ENCODE measurements at places on chromosomes 16 and 17. TPM values are rescaled to one million over a fixed set of nuclear protein-coding genes. Genes with fewer than 3 reads are reported as not detected.
A peak's percentile ranks its signal among the peaks of the same experiment; 100 is the strongest.

DNA sequence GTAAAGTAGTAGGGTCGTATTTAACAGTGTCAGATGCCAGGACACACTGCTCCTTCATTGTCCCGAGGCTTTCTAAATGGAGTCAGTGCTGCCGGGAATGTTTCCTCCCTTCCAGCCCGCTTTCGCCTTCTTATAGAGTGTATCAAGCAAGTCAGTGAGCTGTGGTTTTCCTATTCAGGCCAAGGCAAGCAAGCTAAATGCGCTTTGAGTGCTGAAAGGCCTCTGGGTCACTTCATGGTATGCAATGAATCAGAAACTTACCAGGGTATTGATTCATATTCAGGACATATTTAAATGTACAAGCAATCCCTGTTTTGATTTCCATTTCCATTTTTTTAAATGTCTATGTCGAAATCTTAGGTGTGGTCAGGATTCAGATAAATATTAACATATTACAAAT lies 327.9 kb upstream of the SOX9 start:
- no peak for DNase-seq

GRCh38 chr17:41617698-41618097 lies 5.1 kb upstream of the KRT16 start:
- no peak for DNase-seq

GRCh38 chr17:82595893-82596292 lies 52.4 kb downstream of the WDR45B start:
- DNase-seq = no peak

- peak; percentile 99 for DNase-seq
These were observed 1.5 kb downstream of the CCL1 start for GRCh38 chr17:34361478-34362061.

- no peak for DNase-seq
These were observed 4.1 kb upstream of the GFAP start for GRCh38 chr17:44919411-44919810.

- no peak for DNase-seq
These were observed 6.1 kb upstream of the DRC7 start for GRCh38 chr16:57688487-57688986.

DNA sequence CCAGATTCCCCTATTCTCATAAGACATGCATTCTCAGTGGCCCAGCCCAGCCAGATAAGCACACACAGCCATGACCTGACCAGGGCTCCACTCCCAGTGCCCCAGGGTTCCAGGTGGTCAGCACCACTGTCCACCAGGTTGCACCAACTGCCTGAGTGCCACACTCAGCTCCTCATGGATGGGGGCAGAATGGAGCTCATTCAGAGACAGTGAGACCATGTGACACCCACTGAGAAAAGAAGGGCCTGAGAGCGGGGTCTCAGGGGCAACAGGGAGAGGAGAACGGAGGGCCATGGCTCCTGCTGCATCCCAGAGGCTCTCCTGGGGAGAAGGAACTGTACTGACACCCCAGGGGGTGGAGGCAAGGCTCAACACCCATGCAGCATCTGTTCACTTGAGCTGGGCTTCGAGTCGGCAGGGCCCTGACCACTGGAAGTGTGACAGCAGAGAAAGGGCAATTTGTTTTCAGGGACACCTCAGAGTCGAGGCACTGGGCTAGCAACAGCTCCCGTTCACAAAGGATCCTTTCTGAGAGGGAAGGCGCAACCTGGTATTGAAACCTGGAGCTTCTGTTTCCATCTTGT lies 18.7 kb upstream of the SLC38A8 start:
- no peak for DNase-seq

DNA sequence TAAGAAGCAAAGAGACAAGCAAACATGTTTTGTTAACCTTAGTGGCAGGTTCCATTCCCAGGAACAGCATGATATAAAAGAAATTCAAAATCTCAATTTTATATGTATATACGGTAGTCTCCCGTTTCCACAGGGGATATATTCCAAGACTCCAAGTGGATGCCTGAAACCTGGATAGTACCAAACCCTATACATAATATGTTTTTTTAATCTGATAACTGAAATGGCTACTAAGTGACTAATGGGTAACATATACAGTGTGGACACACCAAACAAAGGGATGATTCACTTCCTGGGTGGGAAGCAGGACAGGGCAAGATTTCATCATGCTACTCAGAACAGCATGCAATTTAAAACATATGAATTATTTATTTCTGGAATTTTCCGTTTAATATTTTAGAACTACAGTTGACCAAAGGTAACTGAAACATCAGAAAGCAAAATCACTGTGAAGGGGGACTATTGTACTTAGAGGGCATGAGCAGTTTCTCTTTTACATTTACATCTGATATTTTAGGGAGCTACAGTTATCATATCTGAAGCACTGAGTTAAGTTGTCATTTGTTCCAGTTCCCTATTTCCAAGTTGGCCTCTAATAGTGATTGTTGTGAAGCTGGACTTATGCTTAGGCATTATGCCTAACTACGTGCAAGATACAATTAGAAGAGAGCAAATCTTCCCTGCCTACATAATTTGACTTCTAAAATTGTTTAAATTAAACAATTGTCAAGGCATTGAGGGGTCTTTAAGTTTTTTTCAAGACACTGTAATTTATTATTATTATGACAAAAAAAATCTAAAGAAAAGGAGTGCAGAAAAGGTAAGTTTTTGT lies 34.1 kb upstream of the ABCA6 start:
- DNase-seq = peak; percentile 28

DNA sequence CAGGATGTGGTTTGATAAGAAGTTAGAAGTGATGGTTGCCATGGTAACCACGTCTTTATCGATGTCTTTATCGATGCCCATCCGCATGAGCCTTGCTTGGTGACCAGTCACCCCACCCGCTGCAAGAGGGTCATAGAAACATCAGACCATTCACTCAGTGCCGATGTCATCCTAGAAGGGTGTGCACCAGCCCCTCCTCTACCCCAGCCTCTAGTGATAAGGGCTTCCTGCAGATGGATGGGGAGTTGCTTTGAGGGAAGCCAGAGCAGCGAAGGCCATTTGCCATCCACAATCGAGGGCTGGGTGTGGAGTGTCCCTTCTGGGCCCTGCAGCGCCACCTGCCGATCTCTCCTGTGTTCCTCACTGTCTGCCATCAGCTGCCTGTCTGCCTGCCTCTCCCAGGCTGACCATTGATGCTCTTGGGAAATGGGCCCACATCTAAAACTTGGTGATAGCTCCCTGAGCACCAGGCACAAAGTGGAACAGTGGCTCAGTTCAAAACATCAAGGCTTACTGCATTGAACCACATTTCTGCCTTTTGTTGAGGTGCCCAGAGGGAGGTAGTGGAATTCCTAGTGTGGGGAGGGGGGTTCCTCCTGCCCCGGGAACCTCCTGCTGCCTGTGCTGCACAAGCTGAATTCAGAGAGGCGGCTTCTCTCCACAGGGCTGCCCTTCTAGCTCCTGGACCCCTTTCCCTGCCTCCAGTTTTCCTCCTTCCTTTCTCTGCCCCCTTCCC lies 8.9 kb downstream of the CALB2 start:
- DNase-seq = peak; percentile 60

GRCh38 chr17:26765860-26766709 lies 527.8 kb upstream of the WSB1 start:
- no peak for DNase-seq

DNA sequence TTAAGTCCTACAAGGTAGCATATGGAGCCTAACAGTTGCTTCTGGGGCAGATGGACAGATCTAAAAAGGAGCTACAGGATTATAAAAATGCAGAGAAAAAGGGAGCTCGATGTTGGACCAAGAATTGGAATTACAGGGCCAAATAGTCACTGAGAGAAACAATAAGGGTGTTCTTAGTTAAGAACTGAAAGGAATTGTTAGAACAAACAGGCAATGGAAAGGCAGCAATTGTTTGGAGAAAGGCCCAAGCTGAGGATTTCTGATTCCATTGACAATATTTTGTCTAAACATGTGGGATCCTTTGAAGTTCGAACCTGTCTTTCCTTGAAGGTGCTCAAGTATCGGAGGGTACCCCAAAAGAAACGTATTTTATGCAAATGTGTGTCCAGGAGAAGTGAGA lies 513.6 kb upstream of the CDH8 start:
- DNase-seq = no peak

DNA sequence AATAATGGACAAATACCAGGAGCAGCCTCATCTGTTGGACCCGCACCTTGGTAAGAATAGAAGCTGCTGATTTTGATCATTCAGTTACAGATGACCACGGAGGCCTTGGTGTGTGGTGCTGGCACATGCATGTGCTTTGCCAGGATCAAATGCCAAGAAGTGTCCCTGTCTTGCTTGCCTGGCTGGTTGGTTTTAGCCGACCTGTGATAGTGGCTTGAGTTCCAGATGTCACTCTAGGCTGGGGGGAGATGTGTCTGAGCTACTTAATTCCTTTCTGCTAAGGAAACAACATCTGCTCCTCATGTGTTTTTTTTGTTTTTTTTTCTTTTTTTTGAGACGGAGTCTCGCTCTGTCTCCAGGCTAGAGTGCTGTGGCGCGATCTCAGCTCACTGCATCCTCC lies 4.3 kb downstream of the TBCD start:
- no peak for DNase-seq

GRCh38 chr17:34169496-34169895 lies 85.6 kb upstream of the CCL2 start:
- DNase-seq = no peak

DNA sequence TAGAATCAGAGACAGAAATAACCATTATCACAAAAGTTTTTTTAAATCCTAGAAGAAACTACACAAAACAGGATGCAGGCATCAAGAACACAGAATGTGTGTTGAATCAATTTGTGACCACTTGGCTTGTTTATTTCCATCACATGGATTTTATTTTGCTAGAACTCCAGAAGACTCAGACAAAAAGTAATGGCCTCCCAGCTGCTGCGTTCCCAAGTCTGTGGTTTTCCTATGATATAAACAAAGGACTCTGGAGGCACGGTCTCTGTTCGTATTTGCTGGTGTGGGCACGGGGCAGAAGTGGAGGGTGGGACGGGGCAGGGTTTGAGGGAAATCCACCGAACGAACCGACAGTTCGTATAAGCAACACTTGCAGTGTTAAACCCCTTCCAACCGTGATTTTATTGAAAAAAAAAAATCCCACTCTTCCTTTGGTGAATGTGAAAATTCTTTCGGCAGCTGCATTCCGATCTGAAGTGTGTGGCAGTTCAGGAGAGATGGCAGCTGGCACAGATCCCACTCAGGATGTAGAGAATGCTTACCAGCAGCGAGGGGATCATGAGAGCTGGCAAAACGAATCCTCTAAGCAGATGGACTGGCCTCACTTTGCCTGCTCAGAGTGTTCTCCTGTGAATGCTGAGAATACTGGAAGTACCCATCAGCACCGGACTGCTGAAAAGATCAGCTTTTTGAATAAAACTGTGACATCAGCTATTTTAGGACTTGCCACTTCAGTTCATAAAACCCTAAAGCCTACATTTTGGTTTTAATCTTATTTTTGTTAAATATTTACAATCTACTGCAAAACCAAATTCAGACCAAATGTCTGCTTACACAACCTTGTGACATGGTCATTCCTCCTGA lies 165.2 kb downstream of the VPS53 start:
- peak; percentile 86 for DNase-seq

DNA sequence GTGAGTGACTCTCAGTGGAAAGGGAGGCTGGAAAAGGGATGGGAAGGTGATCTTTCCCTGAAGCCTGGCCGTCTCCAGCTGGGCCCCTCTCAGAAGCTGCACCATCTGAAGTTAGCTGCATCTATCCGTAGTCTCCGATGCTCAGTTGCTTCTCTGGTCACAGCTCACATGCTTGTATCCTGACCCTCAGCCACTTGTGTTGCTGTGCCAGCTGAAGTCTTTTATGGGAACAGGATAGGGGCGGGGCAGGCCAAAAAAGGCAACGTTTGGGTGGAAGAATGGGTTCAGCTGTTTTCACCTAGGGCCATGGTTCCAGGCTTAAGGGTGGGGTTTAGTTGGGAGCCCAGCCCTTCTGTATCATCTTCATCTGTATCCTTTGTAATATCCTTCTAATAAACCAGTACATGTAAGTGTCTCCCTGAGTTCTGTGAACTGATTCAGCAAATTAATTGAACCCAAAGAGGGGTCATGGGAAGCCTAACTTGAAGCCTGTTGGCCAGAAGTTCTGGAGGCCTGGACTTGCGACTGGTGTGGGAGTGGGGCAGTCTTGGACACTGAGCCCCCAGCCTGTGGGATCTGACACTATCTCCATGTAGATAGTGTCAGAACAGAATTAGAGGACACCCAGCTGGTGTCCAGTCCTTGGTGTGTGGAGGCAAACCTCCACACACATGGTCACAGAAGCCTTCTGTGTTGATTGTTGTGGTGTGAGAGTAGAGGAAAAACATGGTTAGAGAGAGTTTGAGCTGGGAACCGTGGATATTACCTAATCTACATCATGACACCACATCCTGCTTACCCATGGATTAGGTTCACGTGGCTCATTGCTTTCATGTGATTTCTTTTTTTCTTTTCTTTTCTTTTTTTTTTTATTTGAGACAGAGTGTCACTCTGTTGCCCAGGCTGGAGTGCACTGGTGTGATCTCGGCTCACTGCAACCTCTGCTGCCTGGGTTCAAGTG lies 49.3 kb upstream of the FBXO47 start:
- DNase-seq = no peak

- no peak for DNase-seq
These were observed 769.0 kb downstream of the KCNJ2 start for GRCh38 chr17:70938336-70938735.

DNA sequence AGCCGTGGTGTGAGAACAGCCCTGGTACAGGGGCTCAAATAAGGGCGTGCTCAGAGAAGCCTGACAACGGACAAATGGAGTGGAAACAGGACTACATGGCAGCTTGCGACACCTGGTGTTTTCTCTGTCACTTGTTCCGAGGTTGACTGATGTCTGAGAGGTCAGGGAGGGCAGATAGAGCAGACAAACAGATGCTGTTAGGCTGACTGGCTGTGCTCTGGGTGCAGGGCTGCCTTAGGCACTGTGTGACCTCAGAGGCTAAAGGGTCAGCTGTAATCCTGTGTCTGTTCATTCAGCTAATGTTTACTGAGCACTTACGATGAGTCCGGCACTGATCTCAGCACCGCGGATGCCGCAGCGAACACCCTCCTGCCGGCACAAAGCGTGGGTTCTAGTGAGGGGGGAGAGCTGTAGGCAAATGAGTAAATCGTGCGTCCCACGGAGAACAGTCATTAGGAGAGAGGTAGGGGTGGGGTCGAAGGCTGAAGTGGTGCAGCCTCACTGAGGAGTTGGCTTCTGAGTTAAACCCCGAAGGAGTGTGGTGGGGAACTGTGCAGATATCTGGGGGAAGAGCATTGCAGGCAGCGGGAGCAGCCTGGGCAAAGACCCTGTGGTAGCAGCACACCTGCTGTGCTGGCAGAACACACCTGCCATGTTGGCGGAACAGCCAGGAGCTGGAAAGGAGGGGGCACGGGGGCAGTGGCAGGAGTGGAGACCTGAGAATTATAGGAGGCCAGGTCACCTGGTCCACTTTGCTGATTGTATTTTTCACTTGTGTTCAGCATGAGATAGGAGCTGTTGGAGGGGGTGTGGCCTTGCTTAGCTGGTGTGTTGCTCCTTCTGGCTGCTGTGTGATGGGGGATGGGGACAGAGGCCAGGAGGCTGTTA lies 35.0 kb downstream of the GPT2 start:
- no peak for DNase-seq

GRCh38 chr17:83086907-83087787 lies 7.7 kb downstream of the METRNL start:
- no peak for DNase-seq

- no peak for DNase-seq
These were observed 10.9 kb upstream of the TAC4 start for GRCh38 chr17:49858796-49859195.

- peak; percentile 59 for DNase-seq
These were observed 39.0 kb downstream of the ABCC1 start for GRCh38 chr16:15988268-15989013.

Gene CA7
- total RNA-seq = not detected

Gene CSF3
- total RNA-seq = 2.4 TPM

Gene PRR35
- total RNA-seq = not detected

Gene CEP295NL
- total RNA-seq = 1.5 TPM

Gene MAP2K4
- total RNA-seq = 29.4 TPM

Gene GSDMA
- total RNA-seq = not detected

Gene CDH3
- total RNA-seq = 0.19 TPM
